Stimulated activated CD8-positive, alpha-beta memory T cell treated with anti-CD3 and anti-CD28 coated beads, Interleukin-2, amount 100 ng/mL, for 1 hour (primary cell): ENCODE measurements at places on chromosomes 5 and 9.

GRCh38 chr5:119655061-119655460 is 25.7 kb downstream of the FAM170A start:
- no peak for DNase-seq

DNA sequence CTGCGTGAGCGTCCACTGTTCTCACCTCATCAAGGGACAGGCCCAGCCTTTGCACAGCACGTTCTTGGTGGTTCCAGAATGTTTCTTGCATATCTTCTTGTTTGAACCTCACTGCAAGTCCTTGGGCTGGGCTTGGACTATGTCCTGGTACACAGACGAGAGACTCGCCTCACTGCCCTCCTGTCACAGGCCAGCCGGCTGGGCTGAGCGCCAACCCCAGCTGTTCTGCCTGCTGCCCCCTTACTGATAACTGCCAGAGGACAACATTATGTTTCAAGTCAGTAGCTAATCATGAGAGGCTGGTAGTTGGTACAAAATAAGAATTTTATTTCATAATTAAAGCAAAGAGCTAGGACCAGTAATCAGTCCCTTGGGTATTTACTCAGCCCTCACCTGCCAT is 52.8 kb upstream of the LRRTM2 start:
- DNase-seq, result no peak

DNA sequence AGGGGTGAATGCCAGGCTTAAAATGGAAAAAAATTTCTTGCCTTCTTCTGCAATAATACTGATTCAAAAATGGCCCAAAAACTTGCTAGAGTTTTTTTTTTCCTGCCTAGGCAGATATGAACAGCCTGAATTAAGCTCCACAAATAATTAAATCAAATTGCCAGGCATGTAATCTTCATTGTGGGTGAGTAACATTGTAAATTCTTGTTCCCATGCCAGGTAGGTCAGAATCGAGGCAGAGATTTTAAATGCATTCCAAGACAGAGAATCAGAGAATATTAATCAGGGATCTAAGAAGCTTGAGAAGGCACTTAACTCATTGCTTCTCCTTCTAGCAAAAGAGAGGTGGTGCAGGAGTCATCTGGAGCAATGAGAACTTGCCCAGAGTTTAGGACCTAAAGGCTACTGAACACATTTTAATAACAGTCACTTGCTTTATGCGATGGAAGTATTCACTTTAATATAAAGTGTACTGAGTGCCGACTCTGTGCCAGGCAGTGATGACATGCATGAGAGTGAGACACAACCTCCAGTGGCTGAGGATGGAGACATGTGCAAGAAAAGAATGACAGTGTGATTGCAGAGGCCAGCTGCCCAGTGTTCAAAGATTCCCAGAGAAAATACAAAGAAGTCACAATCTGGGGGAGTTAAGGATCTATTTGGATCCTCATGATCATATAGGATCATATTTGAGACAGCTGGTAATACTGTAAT is 102.3 kb downstream of the APBA1 start:
- no peak for DNase-seq

GRCh38 chr5:110398951-110399350 is 327.5 kb downstream of the TMEM232 start:
- DNase-seq, result no peak

- no peak for DNase-seq
Measured at GRCh38 chr9:105331755-105332154, 87.3 kb downstream of the SLC44A1 start.

GRCh38 chr5:67161767-67162166 is 34.8 kb downstream of the CD180 start:
- no peak for DNase-seq

- no peak for DNase-seq
Measured at GRCh38 chr5:35309365-35310130, 79.3 kb upstream of the PRLR start.

DNA sequence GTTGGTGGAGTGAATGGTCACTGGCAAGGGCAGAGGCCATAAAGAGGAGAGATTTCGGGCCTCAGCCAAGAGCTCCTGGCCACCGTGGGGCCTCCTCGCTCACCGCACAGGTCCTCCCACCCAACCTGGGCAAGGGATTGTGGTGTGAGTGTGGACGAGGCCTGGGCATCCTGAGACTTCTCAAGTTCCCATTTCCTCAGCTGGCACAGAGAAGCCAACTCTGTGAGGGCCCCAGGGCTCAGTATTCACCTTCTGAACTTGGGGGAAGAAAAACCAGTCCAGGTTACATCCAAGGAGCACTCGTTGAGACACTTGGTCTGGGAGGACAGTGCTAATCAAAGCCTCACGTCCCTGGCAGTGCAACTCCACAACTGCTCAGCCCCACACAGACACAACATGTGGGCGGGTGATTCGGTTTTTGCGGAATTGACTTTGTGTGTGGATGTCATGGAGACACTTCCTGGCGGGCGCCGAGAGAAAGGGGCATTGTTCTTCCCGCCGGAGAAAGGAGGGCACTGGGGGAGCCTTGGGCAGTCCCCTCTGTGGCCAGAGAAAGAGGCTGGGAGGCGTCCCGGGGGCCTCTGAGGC is 28.5 kb upstream of the NKD2 start:
- no peak for DNase-seq

GRCh38 chr5:150989695-150990094 is 30.7 kb upstream of the GPX3 start:
- DNase-seq, result no peak

- no peak for DNase-seq
Measured at GRCh38 chr9:3824581-3824980, 298.8 kb upstream of the RFX3 start.

DNA sequence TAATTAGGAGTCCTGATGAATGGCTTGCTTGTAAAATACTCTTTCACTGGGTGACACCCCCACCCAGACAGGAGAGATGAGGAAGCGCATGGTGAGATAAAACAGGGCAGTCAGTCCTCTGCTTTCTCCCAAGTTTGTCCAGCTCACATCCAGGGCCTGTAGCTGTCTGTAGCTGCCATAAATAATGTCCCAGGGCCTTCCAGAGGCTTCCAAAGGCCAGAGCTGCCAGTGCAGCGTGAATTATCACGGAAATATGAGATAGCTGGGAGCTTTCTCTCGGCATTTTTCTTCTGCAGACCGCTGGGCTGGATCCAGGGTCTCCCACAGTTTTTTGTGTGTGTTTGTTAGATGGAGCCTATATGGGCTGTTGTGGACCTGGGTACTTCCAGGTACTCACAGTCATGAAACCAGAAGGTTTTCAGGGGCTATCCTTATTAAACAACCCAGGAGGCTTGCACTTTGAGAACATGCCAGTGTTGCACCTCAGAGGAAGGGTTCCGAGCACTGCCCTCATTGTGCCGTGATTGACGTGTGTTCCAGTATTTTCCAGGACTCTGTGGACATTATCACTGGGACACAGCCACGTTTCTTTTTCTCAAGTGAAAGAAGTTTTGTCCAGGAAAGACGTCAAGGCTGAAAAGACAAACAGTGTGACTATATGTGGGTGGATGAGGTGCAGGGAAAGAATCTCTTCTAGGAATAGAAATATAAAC is 117.5 kb downstream of the FGF1 start:
- no peak for DNase-seq

GRCh38 chr5:160272264-160272663 is 40.1 kb downstream of the CCNJL start:
- no peak for DNase-seq

- DNase-seq, result no peak
Measured at GRCh38 chr5:181234455-181235306, 9.0 kb downstream of the RACK1 start.

DNA sequence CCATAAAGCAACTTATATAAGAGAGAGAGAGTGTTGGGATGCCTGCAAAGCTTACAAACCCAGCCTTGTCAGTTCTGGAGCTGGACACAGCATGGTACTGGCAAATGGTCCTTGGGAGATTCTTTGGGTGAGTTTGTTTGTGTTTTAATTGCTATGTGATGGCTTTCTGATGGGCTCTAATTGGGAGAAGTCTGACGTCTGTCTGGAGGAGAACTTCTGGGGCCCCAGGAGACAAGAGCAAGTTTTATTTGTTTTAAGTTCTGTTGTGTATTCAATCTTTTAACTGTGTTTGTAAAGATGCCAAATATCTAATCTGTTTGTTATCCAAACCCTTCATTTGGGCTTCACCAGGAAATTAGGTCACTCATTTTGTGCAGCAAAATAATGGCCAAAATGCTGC is 50.3 kb upstream of the AFAP1L1 start:
- DNase-seq, result no peak

- DNase-seq, result no peak
Measured at GRCh38 chr5:33476992-33477391, 36.2 kb downstream of the TARS1 start.

DNA sequence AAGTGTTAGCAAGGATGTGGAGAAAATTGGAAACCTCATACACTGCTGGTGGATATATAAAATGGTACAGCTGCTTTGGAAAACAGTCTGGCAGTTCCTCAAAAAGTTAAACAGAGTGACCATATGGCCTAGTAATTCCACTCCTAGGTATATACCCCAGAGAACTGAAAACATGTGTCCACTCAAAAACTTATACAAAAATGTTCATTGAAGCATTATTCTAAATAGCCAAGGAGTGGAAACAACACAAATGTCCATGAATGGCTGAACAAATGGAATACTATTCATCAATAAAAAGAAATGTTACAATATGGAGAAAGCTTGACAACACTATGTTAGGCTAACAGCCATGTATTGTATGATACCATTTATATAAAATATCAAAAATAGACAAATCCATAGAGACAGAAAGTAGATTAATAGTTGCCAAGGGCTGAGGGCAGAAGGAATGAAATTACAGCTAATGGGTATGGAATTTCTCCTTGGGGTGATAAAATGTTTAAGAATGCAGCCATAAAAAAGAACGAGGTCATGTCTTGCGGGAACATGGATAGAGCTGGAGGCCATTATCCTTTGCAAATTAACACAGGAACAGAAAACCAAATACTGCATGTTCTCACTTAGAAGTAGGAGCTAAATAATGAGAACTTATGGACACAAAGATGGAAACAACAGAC is 33.6 kb upstream of the FBP1 start:
- no peak for DNase-seq

DNA sequence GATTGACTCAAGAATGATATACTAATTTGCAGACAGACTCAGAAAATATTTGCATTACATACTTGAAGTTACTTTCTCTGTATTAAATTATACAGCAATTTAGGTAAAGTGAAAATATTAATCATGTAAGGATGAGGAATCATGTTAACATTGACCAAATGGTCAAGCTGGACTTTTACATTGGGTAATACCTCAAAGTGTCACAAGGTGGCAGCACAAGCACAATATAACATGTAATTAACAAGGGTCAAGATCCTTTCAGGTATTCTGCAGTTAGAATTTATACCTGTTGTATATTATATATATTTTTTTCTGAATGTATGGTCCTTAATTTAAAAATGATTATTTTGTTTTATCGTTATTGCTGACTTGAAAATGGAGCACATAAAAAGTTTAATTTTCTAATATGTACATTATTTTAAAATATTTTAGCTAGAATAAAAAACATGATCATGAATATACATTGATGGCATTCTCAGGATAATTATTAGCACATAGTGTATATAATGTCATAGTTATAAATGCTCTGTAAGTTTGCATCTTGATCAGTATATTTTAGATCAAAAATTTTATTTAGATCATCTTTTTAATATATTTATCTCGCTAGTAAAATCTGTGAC is 8.6 kb downstream of the HAPLN1 start:
- DNase-seq, result no peak

DNA sequence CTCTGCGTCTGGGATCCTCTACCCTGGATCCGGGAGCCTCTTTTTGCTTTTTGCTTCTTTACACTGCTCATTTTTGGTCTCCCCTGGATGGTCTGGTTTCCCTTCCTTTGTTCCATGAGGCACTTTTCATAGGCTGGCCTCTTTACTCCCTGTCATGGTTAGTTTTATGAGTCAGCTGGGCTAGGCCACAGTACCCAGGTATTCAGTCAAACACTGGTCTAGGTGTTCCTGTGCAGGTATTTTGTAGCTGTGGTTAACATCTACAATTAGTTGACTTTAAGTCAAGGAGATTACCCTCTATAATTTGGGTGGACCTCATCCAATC is 17.5 kb downstream of the ANKRD33B start:
- DNase-seq, result no peak

DNA sequence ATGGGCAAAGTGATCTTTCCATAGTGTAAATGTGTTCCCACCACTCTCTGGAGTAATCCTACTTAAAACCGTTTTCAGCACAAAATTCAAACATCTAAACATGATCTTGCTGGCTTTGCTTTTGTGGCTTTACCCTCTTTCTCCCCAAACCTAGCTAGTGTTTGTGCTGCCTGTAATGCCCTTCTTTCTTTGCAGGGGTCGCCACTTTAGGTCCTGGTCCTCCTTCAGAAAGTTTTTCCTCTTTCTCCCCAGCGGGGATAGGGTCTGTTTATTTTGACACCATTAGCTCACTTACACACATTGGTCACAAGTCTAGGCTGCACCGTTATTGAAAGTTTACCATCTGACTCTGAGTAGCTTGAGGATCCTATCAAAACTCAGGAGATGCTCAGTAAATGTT is 736 bp upstream of the HSD17B4 start:
- DNase-seq, result no peak

- no peak for DNase-seq
Measured at GRCh38 chr9:7011395-7012067, 253.8 kb downstream of the KDM4C start.

GRCh38 chr9:23743036-23743435 is 83.0 kb downstream of the ELAVL2 start:
- no peak for DNase-seq

GRCh38 chr9:115469841-115470240 is 351.9 kb upstream of the TNC start:
- DNase-seq, result no peak

- DNase-seq, result no peak
Measured at GRCh38 chr5:113387844-113388243, 46.9 kb downstream of the TSSK1B start.

GRCh38 chr5:9721161-9721560 is 91.0 kb upstream of the TAS2R1 start:
- no peak for DNase-seq

GRCh38 chr5:123700624-123701287 is 188.8 kb downstream of the CSNK1G3 start:
- DNase-seq, result no peak

- no peak for DNase-seq
Measured at GRCh38 chr5:113176196-113176595, 199.6 kb downstream of the DCP2 start.

DNA sequence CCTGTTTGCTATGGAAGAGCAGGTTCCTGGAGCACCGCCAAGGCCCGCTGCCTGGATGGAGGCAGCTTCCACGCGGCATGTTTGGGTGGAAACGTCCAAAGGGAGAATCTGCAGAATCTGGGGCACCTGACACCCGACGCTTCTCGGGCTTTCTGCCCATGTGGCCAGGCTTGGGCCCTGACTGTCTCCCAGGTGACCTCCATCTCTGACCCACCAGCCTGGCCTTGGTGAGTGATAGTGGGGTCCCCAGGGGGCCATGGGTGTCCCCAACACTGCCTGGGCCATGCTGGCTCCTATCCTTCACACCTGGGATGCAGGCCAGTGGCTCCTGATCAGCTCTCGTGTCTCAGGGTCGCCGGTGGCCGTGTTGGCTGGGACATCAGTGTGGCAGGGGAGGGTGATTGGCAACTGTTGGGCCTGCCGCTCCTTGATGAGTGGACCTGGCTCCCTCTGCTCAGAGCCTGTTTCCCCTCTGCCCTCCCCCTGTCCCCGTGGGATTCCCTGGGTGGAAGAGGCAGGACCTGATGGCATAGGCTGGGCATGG is 34.0 kb downstream of the GLT6D1 start:
- DNase-seq, result no peak
